Activated CD8-positive, alpha-beta memory T cell treated with anti-CD3 and anti-CD28 coated beads, Interleukin-2, amount 10 ng/mL, durations not matched to agents 7 days and 5 days (primary cell): ENCODE measurements at places on chromosomes 13 and 19. TPM values are rescaled to one million over a fixed set of nuclear protein-coding genes. Genes with fewer than 3 reads are reported as not detected.

KLK14 gene
- total RNA-seq, result 0.61 TPM

RAB20 gene
- 1.1 TPM for total RNA-seq

MATK gene
- 30.8 TPM for total RNA-seq

ABHD17A gene
- total RNA-seq, result 156 TPM

DNA sequence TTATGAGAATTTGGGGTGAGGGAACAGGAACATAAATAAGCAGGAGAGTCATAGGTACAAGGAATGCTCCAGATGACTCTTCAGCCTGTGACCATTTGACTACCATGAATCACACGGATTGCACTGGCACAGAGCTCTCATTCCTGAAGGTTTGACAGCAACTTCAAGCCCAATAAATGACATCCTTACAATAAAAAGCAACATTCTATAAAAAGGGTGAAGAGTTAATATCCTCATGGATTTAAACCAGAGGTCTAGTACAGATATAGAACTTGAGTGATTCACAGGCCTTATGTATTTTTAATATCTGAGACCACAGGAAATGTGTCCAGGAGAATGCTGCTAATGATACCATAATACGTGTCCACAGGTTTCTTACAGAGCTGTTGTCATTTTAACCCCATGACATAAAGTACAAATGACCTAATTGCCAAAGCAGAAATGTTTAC, 158.1 kb downstream of the IRS2 start:
- DNase-seq, result no peak
- H3K4me3 ChIP-seq, result no peak overlapping the region
- H3K4me1 ChIP-seq, result no peaks in the 10 kb centered on the region
- no peak overlapping the region for H3K27ac ChIP-seq

DNA sequence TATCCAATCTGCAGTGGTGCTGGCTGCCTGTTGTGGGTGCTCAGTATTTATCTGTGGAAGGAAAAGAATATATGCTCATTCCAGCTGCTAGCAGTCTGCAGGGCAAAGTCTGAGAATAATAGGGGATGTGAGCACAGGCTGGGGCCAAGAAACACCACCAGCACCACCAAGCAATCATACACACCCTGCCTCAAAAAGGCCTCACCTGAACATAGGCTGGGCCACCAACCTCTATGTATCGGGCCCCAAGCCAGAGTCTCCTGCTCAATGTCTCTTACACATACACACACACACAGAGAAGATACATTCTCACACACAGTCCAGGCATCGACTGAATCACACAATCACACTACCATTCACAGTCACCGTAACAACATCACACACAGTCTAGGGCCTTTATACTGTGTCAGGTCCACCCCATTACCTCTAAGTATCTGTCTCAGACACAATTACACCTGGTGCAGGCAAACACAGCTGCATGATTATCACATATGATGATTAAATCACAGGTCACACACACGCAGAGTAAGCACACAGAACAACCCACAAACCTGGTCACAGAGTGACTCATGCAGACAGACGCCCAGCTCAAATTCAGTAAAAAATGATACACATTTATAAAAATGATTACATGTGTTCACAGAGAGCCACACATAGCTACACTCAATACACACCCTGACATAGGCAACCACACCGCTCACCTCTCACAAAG, 1.3 kb upstream of the ZSCAN22 start:
- peaks cover 4% of the 10 kb centered on the region for H3K4me1 ChIP-seq
- H3K27ac ChIP-seq, result no peak overlapping the region
- H3K27me3 ChIP-seq, result no peaks in the 10 kb centered on the region
- H3K4me3 ChIP-seq, result no peak overlapping the region
- no peak for DNase-seq
- H3K36me3 ChIP-seq, result peaks cover 4% of the 10 kb centered on the region

- H3K27ac ChIP-seq, result no peak overlapping the region
- peaks cover 21% of the 10 kb centered on the region for H3K36me3 ChIP-seq
- no peak for DNase-seq
Observed at GRCh38 chr13:43072394-43072793, 49.0 kb downstream of the DNAJC15 start.

- peak; percentile 93 for DNase-seq
- H3K27me3 ChIP-seq, result no peaks in the 10 kb centered on the region
- H3K4me3 ChIP-seq, result peak overlapping the region; percentile 83
Observed at GRCh38 chr19:50357178-50358100, 8.0 kb downstream of the NAPSA start.

DNA sequence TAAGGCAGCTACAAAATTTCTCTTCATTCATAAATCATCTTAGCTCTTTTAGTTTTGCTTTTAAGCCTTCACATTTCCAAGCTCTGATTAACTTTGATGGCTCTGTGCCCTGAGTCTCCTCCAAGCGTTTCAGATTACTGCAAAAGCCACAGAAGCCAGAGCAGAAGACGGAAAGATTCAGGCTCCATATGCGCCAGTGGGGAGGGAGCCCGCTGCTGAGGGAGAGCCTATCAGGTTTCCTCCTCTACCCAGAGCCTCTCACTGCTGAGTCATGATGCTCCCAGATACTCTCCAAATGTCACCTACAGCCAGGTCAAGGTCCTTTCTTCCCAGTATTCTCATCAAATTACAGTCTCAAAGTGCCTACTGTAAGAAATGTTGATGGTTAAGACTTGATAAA, 193.6 kb downstream of the RAP2A start:
- DNase-seq, result no peak
- peaks cover 12% of the 10 kb centered on the region for H3K27me3 ChIP-seq
- no peaks in the 10 kb centered on the region for H3K36me3 ChIP-seq

DNA sequence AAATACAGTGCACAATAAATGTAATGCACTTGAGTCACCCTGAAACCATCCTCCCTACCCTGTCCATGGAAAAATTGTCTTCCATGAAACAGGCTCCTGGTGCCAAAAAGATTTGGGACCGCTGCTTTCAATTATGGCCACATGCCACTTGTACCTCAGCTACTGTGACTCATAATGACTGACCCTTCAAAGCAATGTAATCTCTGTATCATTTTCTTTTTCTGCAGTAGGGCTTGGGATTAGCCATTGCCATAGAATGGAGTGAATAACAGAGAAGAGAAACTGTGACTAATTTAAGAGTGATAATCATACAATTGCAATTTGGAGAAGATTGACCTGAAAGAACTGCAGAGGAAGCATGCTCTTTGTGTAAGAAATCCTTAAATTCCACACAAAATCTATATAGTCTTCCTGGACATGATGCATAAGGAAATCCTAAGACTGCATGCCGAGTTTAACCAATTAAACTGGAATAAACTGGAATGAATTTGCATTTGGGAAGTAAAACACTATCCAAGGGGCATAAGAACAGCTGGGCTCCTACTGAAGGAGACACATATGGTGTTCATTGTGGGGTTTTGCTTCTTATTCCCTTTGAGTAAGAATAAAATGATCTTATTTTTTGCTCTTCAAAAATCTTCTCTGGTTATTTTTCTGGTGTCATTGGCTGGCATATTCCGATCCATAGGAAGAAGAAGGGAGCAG, 59.5 kb upstream of the SLC7A1 start:
- no peak for DNase-seq
- H3K27ac ChIP-seq, result no peak overlapping the region
- H3K36me3 ChIP-seq, result no peaks in the 10 kb centered on the region
- no peaks in the 10 kb centered on the region for H3K4me1 ChIP-seq

GRCh38 chr13:33127009-33127551, 110.9 kb downstream of the KL start:
- no peak for DNase-seq
- no peaks in the 10 kb centered on the region for H3K27me3 ChIP-seq
- H3K4me3 ChIP-seq, result no peak overlapping the region
- peaks cover 9% of the 10 kb centered on the region for H3K4me1 ChIP-seq
- no peaks in the 10 kb centered on the region for H3K36me3 ChIP-seq
- no peak overlapping the region for H3K27ac ChIP-seq

- H3K4me3 ChIP-seq, result no peak overlapping the region
- no peak overlapping the region for H3K27ac ChIP-seq
- no peaks in the 10 kb centered on the region for H3K36me3 ChIP-seq
Observed at GRCh38 chr19:472005-472858, 11.4 kb upstream of the SHC2 start.

DNA sequence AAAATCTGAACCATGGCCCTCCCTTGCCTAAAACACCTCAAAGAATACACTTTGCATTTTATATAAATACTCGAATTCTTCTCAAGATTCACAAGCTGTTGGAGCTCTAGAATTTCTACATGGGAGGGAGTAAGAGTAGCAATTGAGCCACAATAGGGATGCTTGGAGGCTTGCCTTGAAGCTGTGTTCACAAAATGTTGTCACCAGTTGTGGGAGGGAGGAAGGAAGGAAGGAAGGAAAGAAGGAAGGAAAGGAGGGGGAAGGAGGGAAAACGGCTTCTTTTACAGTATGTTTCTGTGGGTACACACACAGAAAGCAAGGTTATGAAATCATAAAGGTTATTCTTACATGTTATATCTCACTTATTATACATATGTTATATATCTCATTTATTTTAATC, 128.6 kb upstream of the PEG3 start:
- H3K27ac ChIP-seq, result no peak overlapping the region
- H3K4me1 ChIP-seq, result no peaks in the 10 kb centered on the region
- no peaks in the 10 kb centered on the region for H3K27me3 ChIP-seq
- no peak overlapping the region for H3K4me3 ChIP-seq
- peaks cover 4% of the 10 kb centered on the region for H3K36me3 ChIP-seq
- DNase-seq, result no peak

DNA sequence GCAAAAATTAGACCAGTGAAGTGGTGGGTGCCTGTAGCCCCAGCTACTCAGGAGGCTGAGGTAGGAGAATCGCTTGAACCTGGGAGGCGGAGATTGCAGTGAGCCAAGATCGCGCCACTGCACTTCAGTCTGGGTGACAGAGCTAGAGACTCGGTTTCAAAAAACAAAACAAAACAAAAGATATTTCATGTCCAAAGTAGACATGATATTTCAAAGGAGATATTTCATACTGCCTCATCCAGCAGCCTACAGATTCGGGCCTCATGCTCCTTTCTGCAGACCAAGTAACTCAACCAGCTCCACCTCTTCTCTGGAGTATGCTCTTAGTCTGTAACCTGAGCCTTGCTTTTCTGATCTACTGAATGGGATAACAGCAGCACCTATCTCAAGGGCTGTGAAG, 15.0 kb downstream of the ZC3H4 start:
- peak overlapping the region; percentile 40 for H3K27ac ChIP-seq
- no peak for DNase-seq
- H3K27me3 ChIP-seq, result no peaks in the 10 kb centered on the region
- H3K36me3 ChIP-seq, result peaks cover 27% of the 10 kb centered on the region

GRCh38 chr19:48588670-48589401, 17.7 kb upstream of the SPACA4 start:
- H3K27ac ChIP-seq, result no peak overlapping the region
- H3K27me3 ChIP-seq, result peaks cover 3% of the 10 kb centered on the region
- peaks cover 4% of the 10 kb centered on the region for H3K36me3 ChIP-seq
- H3K4me3 ChIP-seq, result peak overlapping the region; percentile 36

- H3K27me3 ChIP-seq, result peaks cover 10% of the 10 kb centered on the region
- no peaks in the 10 kb centered on the region for H3K4me1 ChIP-seq
- H3K36me3 ChIP-seq, result no peaks in the 10 kb centered on the region
- no peak overlapping the region for H3K27ac ChIP-seq
- no peak for DNase-seq
Observed at GRCh38 chr13:42786715-42787114, 5.3 kb downstream of the FAM216B start.

DNA sequence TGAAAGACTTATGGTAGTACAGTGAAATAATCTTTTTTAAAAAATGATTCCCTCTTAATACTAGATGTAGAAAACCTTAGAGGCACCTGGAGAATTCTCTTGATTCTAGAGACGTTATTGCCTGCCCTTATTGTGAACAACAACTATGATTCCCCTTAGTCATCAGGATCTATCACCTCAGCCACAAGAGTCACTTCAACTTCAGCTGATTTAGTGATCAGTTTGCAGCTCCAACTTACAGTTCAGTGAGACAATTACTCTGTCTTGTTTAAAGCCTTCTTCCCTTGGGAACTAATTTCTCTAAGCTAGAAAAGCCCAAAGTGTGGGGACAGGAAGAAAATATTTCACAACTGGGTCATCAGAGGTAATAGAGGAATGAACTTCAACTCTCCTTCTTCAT, 254.3 kb upstream of the SLITRK1 start:
- peak overlapping the region; percentile 62 for H3K4me3 ChIP-seq
- peaks cover 21% of the 10 kb centered on the region for H3K4me1 ChIP-seq
- no peak for DNase-seq
- H3K36me3 ChIP-seq, result no peaks in the 10 kb centered on the region
- peak overlapping the region; percentile 88 for H3K27ac ChIP-seq
- H3K27me3 ChIP-seq, result no peaks in the 10 kb centered on the region

DNA sequence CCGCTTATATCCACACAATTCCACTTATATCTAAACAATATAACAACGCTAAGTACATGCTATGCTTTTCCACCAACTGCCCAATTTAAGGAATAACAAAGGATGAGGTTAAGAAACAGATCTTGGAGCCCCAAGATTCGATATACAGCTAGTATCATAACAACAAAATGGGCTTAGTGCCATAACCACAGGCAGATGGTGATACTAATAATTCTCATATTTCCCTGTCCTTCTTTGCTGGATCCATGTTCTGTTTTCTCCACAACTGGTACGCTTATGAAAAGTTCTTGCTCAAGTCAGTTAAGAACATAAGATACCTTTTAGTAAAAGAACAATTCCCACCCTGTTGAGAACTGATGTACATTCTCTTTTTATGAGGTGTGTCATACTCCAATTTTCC, 33.9 kb downstream of the CAB39L start:
- peaks cover 2% of the 10 kb centered on the region for H3K27me3 ChIP-seq
- no peaks in the 10 kb centered on the region for H3K4me1 ChIP-seq
- H3K4me3 ChIP-seq, result no peak overlapping the region
- peaks cover 5% of the 10 kb centered on the region for H3K36me3 ChIP-seq
- DNase-seq, result no peak

DNA sequence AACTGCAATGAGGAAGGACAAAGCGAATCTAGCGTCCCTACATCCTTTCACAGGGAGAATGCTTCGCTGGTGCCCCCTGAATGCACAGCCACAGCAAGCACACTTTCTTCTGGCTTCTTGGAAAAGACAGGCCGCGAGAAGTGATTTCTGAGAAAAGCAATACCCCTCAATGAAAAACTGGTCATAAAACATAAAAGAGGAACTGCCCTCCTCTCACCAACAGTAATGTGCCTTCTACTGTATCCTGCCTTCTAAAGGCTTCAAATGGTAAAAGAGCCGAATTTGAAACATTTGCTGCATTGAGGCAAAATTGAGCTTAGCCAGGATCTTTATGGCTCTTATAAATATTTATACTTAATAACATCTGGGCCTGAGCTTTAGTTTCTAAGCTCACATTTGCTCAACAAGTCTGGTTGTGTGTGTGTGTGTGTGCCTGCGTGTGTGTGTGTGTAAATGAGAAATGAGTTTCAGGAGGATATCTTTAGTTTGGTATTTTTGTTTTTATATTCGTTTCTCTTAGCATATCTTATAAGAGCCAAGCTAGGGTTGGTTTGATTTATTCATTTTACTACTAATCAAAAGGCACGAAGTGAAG, 246.1 kb upstream of the MAB21L1 start:
- no peak for DNase-seq
- H3K36me3 ChIP-seq, result no peaks in the 10 kb centered on the region
- peaks cover 3% of the 10 kb centered on the region for H3K27me3 ChIP-seq
- no peak overlapping the region for H3K4me3 ChIP-seq

GRCh38 chr13:109163037-109163379, 533.6 kb downstream of the MYO16 start:
- H3K4me1 ChIP-seq, result peaks cover 26% of the 10 kb centered on the region
- DNase-seq, result no peak
- no peak overlapping the region for H3K27ac ChIP-seq
- H3K4me3 ChIP-seq, result no peak overlapping the region
